Right renal pelvis (tissue), 4 donors: ENCODE measurements at places on chromosomes 12 and 14.

- DNase-seq = no peak
Measured at GRCh38 chr14:26548406-26548805, 49.4 kb downstream of the NOVA1 start.

DNA sequence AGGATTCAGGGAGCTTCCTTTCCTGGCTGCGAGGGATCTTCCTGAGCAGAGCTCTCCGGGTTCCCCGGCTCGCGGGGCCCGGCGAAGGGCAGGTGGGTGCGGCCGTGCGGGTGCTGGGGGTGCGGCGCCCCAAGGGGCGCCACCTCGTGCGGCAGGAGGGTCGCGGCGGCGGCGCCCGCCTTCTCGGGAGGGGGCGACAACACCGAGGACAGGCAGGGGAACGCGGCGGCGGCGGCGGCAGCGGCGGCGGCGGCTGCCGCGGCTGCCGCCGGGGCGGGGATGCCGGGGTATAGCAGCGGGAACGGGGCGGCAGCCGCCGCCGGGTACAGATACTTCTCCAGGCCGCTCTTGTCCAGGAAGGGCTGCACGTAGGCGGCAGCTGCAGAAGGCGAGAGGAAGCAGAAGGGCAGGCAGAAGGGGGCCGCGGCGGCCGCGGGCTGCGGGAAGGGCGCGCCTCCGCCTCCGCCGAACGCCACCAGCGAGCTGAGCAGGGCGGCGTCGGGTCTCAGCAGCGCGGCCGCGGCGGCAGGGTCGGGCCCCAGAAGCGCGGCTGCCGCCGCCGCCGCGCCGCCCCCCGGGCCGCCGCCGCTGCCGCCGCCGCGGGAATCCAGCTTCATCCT is 2.7 kb downstream of the BHLHE41 start:
- DNase-seq = no peak

GRCh38 chr12:124630791-124631313 is 63.4 kb upstream of the NCOR2 start:
- no peak for DNase-seq

DNA sequence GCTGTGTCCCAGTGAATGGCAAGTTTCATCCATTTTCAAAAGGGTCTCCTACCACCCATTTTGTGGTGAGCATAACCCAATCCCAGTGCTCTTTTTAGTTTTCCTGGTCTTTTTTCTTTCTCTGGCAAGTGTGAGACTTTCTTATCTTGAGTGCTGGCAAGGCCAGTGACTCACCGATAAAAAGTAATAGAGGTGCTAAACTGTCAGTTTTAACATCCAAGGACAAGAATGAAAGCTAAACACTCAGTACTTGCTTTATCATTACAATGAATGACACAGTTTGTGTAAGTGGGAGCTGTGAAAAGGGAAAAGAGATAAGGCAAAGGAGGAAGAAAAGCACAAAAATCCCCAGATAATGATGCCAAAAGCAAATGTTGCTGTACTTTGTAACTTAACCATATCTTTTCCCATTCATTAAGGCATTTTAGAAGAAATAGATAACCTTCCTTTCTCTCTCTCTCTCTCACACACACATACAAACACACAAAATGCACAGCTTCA is 4.9 kb upstream of the LRIG3 start:
- no peak for DNase-seq

DNA sequence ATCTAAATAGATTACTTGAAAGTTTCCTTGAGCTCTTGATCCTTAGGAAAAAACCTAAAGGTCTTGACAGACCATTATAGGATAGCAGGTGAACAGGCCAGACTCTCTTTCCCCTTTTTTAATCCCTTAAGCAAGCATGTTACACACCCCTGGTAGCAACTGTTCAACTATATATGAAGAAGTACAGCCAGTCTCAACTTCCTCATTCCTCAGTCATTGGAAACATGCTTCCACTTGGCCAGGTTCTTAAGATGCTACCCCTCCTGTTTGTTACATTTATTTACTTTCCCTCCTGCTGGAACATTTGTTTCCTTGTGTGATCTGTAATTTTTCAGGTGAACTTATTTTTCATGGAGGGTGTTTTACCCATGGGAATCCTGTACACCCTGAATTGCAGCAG is 124.1 kb downstream of the ARMH4 start:
- no peak for DNase-seq

- no peak for DNase-seq
Measured at GRCh38 chr14:72598306-72598705, 295.6 kb downstream of the DPF3 start.

DNA sequence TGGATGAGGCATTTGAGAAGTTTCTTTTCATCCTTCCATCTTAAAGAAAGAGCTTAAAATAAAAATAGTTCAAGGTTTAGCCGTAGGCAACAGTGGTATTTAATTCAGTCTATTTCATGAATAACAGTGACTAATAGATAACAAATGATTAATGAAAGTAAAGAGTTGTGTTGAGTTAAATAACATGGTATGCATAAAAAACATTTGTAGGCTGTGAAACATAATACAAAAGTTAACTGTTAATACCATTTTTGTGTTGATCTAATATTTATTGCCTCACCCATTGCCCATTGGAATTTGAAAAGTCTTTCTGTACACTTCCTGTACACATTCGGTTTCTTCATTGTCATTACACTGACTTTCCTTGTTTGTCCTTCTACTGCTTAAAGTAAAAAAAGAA is 108.6 kb upstream of the PDE3A start:
- no peak for DNase-seq

DNA sequence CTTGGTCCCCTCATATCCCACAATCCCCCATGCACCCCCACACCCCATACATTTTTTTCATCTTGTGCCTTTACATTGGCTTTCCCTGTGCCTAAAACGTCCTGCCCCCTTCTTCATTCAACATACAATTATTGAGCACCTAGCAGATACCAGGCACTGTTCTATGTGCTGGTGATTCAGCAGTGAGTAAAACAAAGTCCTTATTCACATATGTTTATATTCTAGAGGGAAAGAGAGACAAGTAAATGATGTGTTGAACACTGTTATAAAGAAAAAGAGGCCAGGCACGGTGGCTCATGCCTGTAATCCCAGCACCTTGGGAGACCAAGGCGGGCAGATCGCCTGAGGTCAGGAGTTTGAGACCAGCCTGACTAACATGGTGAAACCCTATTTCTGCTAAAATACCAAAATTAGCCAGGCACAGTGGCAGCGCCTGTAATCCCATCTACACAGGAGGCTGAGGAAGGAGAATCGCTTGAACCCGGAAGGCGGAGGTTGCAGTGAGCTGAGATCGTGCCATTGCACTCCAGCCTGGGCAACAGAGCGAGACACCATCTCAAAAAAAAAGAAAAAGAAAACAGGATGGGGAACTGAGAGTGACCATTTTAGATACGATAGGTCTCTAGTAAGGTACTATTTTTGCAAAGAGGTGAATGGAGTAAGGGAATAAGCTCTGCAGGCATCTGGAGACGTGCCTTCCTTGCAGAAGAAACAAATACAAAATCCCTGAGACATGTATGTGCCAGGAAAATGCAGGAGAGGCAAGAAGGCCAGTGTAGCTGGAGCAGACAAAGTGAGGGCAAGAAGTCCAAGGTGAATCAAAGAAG is 12.2 kb downstream of the SLC7A7 start:
- DNase-seq = no peak

DNA sequence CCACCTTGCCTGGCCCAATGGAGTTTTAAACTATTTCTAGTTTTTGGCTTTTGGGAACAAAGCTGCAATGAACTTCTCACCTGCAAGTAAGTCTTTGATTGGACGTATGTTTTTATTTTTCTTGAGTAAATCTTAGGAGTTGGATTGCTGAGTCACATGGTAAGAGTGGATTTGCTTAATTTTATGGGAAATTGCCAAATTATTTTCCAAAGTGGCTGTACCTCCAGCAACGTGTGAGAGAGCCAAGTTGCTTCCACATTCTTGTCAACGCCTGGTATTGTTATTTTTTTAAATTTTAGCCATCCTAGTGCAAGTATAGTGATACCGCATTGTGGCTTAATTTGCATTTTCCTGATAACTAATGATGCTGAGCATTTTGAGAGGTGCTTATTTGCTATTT is 136.6 kb downstream of the LMNTD1 start:
- no peak for DNase-seq

- no peak for DNase-seq
Measured at GRCh38 chr12:71455028-71455737, 15.6 kb downstream of the LGR5 start.

DNA sequence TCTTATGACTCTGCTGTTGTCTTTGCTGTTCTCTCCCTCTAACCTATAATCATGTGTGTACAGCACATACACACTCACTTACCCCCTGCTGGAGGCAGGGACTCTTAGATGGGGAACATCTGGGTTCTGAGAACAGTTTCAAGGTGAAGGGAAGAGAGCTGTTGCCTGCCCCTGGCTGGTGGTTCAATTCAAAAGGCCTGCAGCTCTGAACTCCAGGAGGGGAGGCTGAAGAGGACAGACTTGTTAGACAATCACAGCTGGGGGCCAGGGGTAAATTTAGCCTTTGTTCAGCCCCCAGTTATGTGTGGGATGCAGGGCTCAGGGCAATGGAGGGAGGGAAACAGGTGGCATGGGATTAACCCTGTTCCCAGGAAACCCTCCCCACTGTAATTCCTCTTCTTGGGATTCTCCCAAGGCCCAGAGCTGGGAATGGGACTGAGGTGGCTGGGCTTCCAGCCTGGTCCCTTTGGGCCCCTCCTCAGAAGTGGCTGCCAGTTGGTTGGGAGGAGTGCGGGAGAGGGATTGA is 1.9 kb downstream of the MYL6B start:
- no peak for DNase-seq

GRCh38 chr12:117733549-117733805 is 235.3 kb downstream of the KSR2 start:
- DNase-seq = no peak

DNA sequence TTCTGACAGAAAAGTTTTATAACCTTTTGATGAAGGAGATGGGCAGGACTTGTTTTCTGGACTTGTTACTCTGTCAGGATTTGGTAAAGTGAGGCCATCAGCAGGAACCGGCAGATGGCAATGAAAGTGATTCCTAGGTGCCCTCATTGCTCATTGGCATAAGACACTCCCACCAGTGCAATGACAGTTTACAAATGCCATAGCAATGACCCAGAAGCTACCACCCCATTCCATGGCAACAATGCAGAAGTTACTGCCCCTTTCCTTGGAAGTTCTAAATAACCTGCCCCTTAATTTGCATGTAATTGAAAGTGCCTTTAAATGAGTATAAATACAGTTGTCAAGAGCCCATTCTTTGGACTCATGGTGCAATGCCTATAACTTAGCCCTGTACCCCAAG is 222.6 kb downstream of the CEP128 start:
- no peak for DNase-seq

- DNase-seq = no peak
Measured at GRCh38 chr12:4137015-4137414, 136.5 kb upstream of the CCND2 start.

- no peak for DNase-seq
Measured at GRCh38 chr12:48764521-48764920, 24.4 kb downstream of the ADCY6 start.

DNA sequence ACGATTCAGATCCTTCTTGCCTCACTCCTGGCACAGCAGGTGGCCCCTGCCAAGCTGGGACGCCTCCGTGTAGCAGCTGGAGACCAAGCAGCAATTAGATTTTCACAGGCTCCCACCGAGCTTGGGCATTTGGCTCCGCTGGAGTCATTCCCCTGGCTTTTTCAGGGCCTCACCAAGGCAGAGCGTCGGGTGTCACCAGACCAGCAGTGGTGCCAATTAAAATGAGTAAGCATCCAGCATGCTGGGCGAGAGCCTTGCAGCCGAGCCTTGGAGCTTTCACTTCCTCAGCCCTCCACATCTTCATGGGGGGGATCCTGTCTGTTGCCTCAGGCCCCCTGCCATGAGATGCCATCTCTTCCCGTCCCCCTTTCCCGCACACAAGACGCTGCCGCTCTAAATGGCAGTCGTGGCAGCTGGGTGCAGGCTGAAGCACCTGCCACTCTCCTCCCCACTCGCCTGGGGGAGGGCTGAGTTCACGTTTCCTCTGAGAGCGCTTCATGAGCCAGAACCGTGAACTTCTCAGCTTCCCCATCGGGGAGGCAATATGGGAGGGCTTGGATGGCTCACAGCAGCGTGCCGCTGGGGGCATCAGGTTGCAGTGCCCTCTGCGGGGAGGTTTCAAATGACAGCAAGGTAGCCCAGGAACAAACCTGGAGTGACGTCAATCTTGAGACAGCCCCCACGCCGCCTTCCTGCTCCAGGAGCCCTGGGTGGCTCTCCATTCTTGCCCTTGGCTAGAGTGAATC is 11.7 kb downstream of the TPCN1 start:
- peak; percentile 82 for DNase-seq

- DNase-seq = no peak
Measured at GRCh38 chr12:3772380-3772779, 19.5 kb upstream of the CRACR2A start.

- DNase-seq = no peak
Measured at GRCh38 chr14:34742270-34743115, 28.1 kb upstream of the CFL2 start.

DNA sequence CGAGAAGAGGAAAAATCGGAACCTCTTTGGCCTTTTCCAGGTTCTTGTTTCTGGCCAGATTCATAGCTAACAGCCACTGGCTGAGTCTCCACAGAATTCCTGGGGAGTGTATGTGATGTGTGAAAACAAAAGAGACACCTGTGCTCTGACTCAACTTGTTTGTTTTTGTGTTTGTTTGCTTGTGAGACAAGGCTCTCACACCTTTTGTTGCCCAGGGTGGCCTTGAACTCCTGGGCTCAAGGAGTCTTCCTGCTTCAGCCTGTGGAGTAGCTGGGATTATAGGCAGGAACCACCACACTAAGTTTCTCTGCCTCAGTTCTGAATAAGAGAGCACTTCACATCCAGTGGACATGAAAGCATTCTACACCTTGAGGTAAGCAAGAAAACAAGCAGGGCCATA is 22.7 kb downstream of the MFAP5 start:
- no peak for DNase-seq

- no peak for DNase-seq
Measured at GRCh38 chr14:41609704-41610183, 3.1 kb downstream of the LRFN5 start.

DNA sequence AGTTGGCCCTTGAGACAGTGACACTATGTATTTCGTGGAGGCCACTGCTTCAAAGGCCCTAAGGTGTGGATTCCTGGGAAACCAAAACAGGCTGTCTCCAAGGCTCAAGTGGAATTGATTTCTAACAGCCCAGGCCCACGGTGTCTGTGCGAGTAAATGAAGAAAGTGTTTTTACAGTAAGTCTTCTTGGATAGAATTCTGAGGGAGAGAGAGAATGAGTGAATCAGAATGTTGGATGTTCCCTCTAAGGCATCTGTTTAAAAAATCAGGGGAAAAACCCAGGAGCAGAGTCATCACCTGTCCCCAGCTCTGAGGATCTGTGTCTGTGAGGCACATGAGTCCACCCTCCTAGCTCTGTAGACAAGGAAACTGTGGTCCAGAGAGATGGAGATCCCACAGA is 22.3 kb upstream of the BDKRB1 start:
- DNase-seq = no peak

GRCh38 chr12:93407054-93407962 is 29.6 kb downstream of the NUDT4 start:
- no peak for DNase-seq

DNA sequence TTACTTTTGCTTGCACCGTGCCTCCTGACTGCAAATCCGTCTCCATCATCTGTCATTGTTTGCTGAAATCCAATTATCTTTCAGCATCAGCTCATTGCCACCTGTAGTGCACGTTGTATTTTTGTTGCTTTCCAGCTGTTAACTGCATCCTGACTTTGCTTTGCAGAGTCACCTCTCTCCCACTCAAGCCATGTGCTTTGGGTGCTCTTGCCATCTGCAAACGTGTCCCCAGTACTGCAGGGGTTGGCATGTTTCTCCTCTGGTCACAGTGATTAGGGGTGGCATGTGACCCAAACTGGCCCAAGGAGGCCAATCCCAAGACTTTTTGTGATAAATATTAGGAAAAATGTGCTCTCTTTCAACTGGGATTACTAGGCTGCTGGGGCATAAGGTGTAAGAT is 10.5 kb upstream of the TMED2 start:
- no peak for DNase-seq

GRCh38 chr14:77353469-77354141 is 23.3 kb downstream of the TMED8 start:
- DNase-seq = no peak
